ENCODE measurements at places on chromosomes 2 and 18.

DNA sequence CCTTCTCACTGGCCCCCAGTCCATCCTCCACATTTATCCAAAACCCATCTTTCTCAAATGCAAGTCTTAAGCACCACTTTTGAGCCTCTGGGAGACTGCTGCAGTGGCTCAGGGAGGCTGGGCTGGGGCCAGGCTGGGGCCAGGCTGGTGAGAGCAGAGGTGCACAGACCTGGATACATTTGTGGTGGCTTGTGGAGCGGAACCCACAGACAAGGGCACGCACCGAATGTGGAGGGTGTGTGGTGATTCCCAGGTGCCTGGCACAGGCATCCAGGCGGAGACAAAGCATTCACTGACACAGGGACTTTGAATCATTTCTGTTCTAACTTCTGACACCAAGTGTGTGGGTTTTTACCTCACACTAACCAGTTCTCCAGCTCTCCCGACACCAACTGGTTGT, 42.2 kb upstream of the MGAT4A start:
- no peak for DNase-seq

GRCh38 chr2:80111185-80111584, 193.4 kb downstream of the LRRTM1 start:
- no peak for DNase-seq

GRCh38 chr2:133591164-133591563, 22.9 kb upstream of the NCKAP5 start:
- no peak for DNase-seq

DNA sequence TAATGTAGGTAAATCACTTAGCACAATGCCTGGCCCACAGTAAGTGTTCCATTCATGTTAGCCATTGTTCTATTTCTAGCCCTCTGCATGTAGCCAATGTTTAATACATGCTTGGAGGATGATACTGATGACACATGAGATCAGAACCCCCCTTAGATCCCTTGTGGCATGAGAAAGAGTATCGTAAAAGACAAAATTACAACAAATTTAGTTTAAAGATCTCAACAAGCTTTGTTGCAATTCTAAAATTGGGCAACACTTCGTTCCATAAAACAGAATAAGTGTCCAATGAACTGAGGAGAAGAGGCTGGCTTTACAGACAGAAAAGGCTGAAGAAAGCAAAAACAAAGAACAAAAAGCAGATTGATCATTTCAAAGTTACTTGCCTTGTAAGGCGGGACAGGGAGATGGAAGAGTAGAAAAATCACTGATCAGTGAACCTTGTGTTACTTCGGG, 148.7 kb upstream of the SLC1A4 start:
- DNase-seq, result no peak

DNA sequence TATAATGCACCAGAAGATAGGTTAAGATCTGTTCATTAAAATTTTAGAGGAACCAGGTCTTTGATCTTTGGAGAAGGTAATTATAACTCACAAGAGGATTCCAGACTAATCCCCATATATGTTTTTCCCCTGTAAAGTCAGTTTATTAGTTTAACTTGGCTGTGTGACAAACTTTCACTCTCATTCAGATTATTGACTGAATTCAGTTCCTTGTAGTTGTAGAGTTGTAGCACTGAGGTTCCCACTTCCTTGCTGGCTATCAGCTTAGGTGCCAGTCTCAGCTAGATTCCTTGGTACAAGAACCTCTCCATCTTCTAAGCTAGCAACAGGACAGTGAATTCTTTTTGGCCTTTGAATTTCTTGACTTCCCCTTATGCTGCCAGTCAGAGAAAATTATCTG, 19.1 kb downstream of the REG1A start:
- no peak for DNase-seq

GRCh38 chr18:6564950-6565814, 150.5 kb upstream of the L3MBTL4 start:
- no peak for DNase-seq

DNA sequence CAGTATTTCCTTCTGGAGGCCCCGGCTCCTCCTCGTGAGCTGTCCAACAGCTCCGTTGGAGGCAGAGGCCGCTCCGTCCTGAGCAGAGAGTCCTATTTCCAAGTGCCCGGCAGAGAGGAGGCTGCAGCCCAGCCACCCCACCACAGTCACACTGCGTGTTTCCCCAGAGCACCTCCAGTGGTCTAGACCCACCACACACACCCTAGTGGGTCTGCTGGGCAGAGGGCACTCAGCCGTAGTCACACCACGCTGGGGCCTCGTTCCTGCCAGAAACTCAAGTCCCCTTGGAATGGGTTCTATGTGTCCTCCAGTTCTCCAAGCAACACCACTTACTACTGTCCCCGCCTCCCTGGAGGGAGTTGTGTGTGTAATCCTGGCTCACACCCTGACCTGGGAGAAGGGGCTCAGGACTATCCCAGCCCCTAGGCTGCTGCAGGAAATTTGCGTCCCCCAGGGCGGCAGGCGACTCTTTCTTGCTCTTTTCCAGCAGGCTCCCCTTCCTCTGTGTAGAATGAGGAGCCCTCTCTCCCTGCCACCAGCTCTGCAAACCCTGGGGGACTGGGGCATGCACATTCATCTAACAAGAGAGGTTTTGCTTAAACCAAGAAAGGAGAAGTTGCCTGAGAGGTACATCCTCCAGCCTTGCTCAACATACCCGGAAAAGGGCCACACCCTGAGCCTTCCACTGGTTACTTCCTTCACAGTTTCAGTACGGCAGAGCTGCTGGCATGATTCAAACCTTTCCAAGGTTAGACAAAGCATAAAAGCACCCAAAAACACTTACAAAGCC, 114.1 kb downstream of the NDUFA10 start:
- DNase-seq, result peak; percentile 41

- DNase-seq, result no peak
Observed at GRCh38 chr18:9627642-9628041, 13.3 kb upstream of the PPP4R1 start.

- DNase-seq, result peak; percentile 90
Observed at GRCh38 chr18:69935319-69936190, 12.1 kb downstream of the CD226 start.

DNA sequence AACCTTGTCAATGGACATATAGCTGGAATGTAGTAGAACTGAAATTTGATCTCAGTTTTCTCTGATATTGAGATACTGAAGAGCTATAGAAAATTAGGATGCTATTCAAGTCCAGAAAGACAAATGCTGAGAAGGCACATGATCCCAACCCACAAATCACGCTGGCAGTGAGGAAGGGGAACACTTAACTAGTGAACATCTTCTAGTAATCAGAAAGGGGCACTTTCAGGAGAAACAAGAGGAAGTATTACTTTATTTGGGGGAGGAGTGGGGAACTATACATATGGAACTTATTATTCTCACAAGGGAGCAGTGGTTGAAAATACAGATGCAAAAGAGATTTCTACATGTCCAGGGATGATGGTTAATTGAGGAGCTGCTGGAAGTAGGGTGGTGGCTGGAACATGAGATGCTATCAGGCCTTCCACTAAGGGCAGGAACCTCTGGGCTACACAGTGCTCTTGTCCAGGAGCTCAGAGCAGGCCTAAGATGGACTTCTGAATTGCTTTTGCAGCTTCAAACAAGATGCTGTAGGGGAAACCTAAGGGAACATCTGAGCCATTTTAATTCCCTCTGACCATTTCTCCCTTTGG, 79.3 kb downstream of the TGFA start:
- no peak for DNase-seq

DNA sequence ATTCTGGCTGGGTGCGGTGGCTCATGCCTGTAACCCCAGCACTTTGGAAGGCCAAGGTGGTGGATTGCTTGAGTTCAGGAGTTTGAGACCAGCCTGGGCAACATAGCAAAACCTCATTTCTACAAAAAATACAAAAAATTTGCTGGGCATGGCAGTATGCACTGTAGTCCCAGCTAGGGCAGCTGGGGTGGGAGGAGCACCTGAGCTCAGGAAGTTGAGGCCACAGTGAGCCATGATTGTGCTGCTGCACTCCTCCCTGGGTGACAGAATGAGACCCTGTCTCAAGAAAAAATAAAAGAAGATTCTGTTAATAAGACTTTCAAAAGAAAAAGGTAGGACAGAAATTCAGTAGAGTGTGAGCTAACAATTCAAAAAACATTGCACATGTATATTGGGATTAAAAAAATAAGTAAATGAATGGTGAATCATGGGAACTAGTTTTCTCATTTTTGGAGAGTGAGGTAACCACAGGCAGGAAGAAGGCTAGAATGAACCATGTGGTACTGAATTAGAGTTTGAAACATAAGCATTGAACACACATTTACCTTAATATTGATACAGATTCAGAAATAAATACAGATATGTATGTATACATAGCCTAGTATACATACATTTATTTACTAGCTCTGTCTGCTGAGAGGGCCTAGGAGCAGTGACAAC, 53.5 kb downstream of the NCOA1 start:
- DNase-seq, result no peak

DNA sequence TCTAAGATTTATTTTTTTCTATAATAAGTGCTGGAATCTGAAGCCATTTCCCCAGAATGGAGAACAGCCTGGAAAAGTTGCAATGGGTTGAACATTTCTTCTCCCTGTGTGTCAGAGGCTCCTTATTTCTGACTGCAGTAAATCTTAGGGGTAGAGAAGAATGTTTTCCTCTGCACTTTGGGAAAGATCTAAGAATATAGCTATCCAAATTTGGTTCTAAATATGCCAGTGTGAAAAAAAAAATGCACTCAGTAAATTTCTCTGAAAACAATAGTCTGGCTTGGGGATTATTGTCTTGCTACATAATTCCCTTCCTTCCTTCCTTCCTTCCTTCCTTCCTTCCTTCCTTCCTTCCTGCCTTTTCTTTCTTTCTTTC, 19.7 kb upstream of the CYRIA start:
- no peak for DNase-seq

DNA sequence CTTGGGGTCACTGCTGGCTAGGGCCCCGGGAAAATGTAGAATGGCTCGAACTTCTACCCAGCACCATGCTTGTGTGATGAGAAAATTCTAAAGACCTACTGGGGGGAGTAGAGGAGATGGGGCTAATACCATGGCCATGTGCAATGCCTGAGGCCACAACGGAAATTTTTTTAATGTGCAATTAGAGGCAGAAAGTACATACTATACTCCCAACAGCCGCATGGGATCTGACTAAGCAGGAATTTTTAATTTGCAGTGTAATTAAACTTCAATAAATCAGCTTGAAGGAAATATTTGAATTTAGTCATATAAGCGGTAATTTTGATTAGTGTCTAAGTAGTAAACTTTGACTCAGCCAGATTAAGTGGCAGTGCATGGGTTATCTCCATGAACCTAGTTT, 53.2 kb upstream of the CNGA3 start:
- DNase-seq, result no peak

- DNase-seq, result no peak
Observed at GRCh38 chr2:95575857-95576256, 15.9 kb upstream of the TRIM43 start.

GRCh38 chr2:67066782-67067181, 330.4 kb upstream of the ETAA1 start:
- DNase-seq, result no peak

GRCh38 chr2:206701952-206702605, 16.1 kb downstream of the DYTN start:
- DNase-seq, result no peak

- no peak for DNase-seq
Observed at GRCh38 chr2:108925735-108926134, 63.3 kb downstream of the EDAR start.
